ENCODE measurements at places on chromosomes 3 and 15. TPM values are rescaled to one million over a fixed set of nuclear protein-coding genes. Genes with fewer than 3 reads are reported as not detected.
A peak's percentile ranks its signal among the peaks of the same experiment; 100 is the strongest.

DNA sequence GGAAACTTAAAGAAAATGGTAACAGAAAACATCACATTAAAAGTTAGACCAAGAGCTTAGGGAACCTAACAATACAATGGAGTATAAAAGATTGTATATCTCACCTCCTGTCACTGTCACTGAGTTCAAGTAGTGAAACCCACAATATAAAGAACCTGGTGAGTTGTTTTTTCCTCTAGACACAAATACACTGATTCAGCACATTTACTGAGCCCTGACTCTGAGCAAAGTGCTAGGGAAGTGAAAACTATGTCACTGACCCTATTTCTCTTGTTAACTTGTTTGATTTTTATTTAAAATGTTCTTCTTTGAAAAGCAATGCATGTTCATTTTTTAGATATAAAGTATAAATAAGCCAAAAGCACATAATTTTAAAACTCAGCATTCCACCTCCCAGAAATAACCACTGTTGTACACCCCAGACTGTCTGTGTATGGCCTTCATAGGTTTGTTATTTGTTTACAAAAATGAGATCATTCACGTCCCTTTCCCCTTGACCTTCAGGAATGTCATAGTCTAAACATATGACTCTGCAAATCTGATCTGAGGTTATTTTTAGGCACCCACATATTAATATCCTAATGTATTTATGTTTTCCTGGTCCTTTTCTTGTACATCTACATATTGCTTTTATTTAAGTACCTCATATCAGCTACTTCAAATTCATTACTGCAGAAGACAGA is 69.2 kb upstream of the CSTA start:
- DNase-seq: no peak

DNA sequence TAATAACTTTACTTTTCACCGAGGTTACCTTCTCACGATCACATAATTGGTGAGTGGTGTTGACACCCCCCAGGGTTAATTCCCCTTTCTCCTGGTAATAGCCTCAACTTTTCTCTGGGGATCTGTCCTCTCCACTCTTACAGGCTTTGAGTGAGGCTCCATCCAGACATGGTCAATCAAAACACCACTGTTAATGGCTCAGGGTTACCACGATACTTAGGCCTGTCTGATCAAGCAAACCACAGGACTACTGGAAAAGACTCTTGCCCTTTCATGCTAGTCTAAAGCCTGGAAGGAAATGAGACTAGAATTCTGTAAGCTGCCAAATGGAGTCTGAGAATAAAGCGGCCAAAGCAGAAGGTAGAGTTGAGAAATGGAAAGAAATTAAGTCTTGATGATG is 56.5 kb upstream of the STT3B start:
- no peak for DNase-seq

DNA sequence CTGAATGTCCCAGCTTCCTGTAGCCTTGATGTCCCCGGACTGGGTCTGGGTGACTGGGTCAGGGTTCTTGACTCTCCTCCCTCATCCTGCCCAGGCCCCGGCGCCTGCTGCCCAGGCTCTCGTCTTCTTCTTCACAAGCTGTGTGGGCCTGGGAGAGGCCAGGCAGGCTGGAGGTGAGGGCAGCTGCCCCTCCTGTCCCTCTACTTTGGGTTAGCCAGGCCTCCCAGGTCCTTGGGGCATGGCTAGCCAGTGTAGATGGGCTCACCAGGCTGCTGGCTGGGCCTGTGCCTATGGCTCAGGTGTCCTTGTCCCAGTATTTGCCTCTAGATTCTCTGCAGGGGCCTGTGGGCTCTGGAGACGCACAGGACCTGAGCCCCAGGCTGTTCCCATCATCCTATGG is 31.8 kb downstream of the TKT start:
- no peak for DNase-seq

DNA sequence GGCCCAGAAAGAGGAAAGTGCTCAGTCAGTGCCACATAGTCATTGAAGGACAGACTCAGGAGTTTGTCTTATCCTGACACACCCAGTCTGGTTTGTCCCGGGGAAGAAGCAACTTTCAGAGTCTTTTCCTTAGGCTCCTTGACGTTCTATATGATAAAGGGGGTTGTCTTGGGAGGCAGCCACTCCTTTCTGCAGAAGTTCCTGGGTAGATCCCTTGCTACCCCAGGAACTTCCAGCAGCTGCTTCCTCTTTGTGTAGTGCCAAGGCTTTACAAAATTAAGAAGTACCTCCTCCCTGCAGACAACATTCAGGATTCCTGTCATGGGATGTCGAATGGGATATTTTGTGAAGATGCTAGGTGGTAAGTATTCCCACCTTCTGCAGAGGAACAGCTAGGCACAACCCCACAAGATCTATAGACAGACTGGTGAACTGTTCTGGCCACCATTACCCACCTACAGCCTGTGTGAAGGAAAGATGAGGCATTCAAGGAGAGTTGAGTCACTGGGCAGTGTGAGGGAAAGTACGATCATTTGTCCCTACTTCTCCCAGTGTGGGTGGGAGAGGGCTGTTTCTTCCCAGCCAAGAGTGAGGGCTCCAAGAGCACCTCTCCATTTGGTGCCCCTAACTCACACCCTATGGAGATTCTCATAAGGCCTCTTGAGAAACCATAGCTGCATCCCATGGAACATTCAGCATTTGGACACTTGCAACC is 11.3 kb downstream of the TMEM266 start:
- no peak for DNase-seq

- no peak for DNase-seq
Observed at GRCh38 chr15:68047826-68048225, 6.3 kb upstream of the PIAS1 start.

DNA sequence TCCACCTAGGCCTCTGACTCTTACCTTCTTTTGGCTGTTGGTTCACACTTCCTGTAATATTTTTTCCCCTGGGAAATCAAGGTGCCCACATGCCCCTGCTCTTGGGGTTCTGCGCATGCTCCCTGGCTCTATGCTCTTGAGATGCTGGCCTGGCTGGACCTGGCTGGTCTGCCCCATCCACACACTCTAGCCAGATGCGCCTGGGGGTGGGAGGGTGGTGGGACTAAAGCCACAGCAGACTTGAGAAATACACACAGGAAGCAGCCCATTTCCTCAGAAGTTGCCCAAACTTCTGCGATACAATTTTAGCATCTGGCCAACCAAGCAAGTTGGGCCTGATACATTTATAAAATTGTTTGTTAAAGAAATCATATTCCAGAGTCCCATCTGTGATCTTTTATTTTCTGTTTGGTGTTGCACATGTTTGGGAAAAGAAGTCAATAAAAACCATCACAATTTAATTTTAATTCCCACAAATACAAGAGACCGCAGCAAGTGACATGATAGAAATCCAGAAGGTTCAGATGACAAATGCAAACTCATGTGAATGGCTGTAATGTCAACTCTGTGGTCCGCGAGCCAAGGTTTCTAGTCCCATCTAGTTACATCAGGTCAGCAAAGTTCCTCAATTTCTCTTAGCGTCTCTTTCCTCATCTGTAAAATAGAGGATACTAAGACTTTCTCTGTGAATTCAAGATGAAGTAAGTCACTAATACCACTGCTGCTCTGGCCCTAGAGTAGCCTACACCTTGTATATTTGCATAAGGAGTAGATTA is 55.9 kb upstream of the MEF2A start:
- DNase-seq: no peak

DNA sequence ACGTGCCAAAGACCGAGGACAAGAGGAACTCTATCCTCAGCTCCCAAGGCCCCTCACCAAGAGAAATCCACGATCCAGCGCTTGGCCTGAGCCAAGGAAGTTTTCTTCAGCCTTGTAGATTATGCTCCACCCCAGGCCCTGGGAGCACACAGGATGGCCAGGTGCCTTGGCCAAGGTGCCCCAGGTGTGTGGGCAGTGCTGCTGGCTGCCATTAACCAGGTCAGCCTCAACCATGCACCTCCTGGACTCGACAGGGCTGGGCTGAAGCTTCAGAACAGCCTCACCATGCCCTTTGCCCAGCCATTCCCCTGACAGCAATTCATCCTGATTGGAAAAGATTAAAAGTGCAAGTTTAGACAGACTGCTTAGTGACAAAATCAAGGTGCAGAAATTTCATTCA is 10.9 kb upstream of the MESP1 start:
- peak; percentile 74 for DNase-seq

GRCh38 chr15:66524838-66525237 is 19.7 kb downstream of the ZWILCH start:
- DNase-seq: no peak

DNA sequence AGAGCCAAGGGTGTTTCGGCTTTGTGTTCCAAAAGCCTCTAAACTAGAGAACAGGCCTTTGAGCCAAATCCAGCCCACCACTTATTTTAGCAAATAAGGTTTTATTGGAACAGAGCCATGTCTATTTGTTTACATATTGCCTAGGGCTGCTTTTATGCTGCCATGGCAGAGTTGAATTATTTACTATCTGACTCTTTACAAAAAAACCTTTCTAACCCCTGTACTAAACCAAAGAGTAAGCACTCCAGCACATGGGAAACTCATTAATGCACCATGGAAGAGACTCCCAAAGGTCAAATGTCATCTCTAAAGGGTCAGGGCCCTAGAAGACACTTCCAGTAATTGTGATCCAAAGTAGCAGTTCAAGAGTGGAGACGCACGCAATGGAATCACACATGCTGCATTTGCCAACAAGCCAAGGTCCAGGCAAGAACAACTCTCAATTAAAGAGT is 22.3 kb downstream of the OSBPL10 start:
- DNase-seq: no peak

DNA sequence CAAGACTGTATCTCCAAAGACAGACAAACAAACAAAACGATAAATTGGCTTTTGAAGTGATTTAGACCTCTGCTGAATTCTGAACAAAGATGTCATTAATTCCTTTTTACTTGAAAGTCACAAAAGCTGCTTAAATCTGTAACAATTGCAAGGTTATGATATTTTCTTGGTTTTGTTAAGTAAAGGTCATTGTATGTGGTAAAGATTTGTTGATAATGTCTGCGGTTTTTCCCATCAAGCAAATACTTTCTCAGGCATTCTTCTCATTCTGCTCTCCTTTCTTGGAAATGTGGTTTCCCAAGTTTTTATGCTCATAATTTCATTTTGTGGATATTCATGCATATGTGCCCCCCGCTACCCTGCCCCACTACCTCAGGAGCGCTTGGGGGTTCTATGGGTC is 116.5 kb downstream of the SLMAP start:
- DNase-seq: no peak

DNA sequence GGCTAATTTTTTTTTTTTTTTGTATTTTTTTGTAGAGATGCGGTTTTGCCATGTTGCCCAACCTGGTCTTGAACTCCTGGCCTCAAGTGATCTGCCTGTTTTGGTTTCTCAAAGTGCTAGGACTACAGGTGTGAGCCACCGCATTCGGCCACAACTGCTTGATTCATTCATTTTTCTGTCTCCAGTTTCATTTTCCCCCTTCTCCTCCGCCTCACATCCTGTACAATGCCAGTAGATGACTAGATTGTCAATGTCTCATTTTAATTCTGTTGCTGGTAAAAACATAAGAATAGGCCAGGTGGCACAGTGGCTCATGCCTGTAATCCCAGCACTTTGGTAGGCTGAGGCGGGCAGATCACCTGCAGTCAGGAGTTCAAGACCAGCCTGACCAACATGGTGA is 12.0 kb upstream of the ZNF592 start:
- DNase-seq: no peak

DNA sequence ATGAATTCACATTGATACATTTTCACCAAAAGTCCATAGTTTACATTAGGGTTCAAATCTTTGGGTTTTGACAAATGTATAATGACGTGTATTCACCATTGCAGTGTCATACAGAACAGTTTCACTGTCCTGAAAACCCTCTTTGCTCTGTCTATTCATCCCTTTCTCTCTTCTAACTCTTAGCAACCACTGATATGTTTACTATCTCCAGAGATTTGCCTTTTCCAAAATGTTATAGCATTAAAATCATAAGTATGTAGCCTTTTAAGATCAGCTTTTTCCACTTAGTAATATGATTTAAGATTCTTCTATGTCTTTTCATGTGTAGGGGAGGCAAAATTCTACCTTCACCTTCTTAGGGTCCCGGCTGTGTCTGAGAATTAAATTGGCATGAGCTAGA is 203.8 kb downstream of the TPRG1 start:
- DNase-seq: no peak

- DNase-seq: no peak
Observed at GRCh38 chr15:47461652-47462141, 255.6 kb upstream of the SEMA6D start.

DNA sequence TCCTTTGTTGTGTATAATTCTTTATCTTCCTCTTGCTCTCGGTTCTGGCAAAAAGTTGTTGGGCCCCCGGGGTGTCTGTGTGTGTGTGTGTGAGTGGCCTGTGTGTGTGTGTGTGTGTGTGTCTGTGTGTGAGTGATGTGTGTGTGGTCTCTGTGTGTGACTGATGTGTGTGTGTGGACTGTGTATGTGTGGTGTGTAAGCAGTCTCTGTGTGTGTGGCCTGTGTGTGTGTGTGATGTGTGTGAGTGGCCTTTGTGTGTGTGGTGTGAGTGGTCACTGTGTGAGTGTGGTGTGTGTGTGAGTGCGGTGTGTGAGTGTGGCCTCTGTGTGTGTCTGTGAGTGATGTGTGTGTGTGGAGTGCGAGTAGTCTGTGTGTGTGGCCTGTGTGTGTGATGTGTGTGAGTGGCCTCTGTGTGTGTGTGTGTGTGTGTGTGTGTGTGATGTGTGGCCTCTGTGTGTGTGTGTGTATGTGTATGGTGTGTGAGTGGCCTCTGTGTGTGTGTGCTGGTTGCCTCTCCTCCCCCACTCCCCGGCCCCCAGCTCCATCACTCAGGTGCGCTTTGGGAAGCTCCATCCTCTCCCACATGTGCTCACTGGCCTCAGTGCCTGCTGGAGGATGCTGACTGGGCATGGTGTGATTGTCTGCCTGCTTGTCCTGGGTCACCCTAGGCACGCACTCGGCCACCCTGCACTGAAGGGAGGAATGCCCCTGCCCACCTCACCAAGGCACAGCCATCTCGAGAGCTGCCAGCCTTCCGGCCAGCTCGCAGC is 8.8 kb downstream of the LINGO1 start:
- DNase-seq: no peak

GRCh38 chr3:177830411-177830849 is 633.1 kb upstream of the TBL1XR1 start:
- DNase-seq: no peak

GRCh38 chr3:148089171-148089570 is 608.5 kb upstream of the AGTR1 start:
- no peak for DNase-seq

GRCh38 chr15:78168608-78169007 is 19.4 kb downstream of the IDH3A start:
- no peak for DNase-seq

DNA sequence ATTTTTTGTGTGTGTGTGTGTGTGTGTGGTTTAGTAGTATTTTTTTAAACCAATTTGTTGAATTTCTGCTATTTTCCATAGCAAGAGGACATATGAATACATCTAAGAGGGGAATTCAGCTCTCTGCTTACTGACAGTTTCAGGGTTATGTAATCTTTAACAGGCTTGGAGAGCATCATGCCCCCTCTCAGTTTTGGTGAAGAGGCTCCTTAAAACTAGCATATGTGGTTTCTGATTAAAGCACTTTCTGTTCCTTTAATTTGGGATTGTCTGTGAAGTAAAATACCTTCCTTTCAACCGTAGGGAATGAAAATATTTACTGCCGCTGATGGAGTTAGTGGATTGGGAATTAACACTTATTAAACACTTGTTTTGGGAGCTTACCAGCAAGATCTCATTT is 19.4 kb upstream of the NFKBIZ start:
- DNase-seq: no peak

Gene CPN2
- 159 TPM for total RNA-seq

Gene ROPN1
- total RNA-seq: not detected

Gene GP5
- total RNA-seq: 0.10 TPM

Gene TMEM207
- total RNA-seq: not detected

Gene ATP13A4
- total RNA-seq: 1.2 TPM

Gene ADPRH
- total RNA-seq: 4.1 TPM

Gene GPR149
- not detected for total RNA-seq

Gene OR5H6
- not detected for total RNA-seq

Gene SERINC4
- 0.18 TPM for total RNA-seq

All from left lobe of liver (tissue), 2 donors.